ENCODE measurements at places on chromosomes 2 and 18. TPM values are rescaled to one million over a fixed set of nuclear protein-coding genes. Genes with fewer than 3 reads are reported as not detected.

GRCh38 chr18:29982218-29982617 lies 1060.3 kb downstream of the DSC3 start:
- H3K27ac ChIP-seq = no peak overlapping the region
- H3K4me3 ChIP-seq = no peak overlapping the region
- no peaks in the 10 kb centered on the region for H3K36me3 ChIP-seq
- no peaks in the 10 kb centered on the region for H3K4me1 ChIP-seq
- DNase-seq = no peak

- peaks cover 9% of the 10 kb centered on the region for H3K36me3 ChIP-seq
- H3K4me1 ChIP-seq = peaks cover 82% of the 10 kb centered on the region
- no peak for DNase-seq
- peak overlapping the region; percentile 41 for H3K4me3 ChIP-seq
- peak overlapping the region; percentile 89 for H3K27ac ChIP-seq
These were observed 66.9 kb upstream of the MCFD2 start for GRCh38 chr2:46982351-46983064.

DNA sequence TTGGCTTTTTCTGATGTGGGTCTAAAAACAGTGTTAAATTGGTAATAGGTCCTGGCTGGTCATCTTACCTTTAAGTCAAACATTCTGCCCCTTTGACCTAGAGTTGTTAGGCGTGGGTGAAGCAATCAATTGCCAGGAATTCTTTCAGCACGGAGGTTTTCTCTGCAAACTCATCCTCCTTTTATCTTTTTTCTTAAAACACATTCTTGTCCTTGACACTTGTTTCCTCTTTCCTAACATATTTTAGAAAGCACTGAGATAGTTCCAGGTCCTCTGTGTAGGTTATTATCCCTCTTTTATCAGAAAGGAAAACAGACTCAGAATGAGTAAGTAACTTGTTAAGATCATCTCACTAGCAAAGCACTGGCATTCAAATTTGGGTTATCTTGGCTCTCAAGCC lies 18.6 kb upstream of the AP1S3 start:
- H3K4me1 ChIP-seq = peaks cover 9% of the 10 kb centered on the region
- no peak overlapping the region for H3K4me3 ChIP-seq

- H3K4me1 ChIP-seq = peaks cover 40% of the 10 kb centered on the region
- peak; percentile 71 for DNase-seq
- H3K36me3 ChIP-seq = peaks cover 21% of the 10 kb centered on the region
These were observed 147.9 kb downstream of the DOCK10 start for GRCh38 chr2:224894356-224894755.

SLC30A3 gene
- not detected for polyA plus RNA-seq

Measured in GM12878 (cell line).